ENCODE measurements at places on chromosomes 2 and 18.

GRCh38 chr2:39787950-39788349, 8.9 kb upstream of the THUMPD2 start:
- DNase-seq, result no peak

- no peak for DNase-seq
These were observed 407.6 kb upstream of the ZNF804A start for GRCh38 chr2:184190725-184191124.

GRCh38 chr2:30511122-30512083, 64.4 kb downstream of the LCLAT1 start:
- no peak for DNase-seq

- DNase-seq, result no peak
These were observed 25.1 kb upstream of the PRLH start for GRCh38 chr2:237541243-237541642.

- no peak for DNase-seq
These were observed 8.7 kb upstream of the GPR155 start for GRCh38 chr2:174495365-174496012.

All from HAP-1 (cell line).